A673 (cell line): ENCODE measurements at places on chromosomes 16 and 17.

- DNase-seq = no peak
Measured at GRCh38 chr17:5362162-5362811, 57.2 kb downstream of the NUP88 start.

GRCh38 chr17:63446753-63447470 is 806 bp upstream of the CYB561 start:
- no peak for DNase-seq

DNA sequence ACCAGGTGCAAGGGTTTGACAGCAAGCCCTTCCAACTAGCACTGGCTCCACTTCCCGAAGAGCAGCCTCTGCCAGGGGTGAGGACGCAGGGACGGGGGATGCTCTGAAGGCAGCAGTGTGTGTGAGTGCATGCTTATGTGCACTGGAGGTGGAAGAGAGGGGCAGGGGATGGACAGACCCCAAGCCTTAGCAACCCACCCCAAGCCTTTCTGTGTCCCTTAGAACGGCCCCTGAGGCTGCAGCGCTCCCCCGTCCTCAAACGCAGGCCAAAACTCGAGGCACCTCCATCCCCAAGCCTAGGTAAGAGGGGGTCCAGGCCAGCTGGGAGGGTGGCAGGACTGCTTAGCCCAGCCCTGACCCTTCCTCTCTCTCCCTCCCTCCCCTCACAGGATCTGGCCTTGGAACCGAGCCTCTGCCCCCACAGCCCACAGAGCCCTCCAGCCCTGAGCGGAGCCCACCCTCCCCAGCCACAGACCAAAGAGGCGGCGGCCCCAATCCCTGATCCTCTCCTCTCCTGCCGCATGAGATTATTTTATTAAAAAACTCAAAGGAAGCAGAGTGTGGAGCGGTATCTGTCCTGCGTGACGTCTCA is 2.9 kb downstream of the ACD start:
- no peak for DNase-seq

DNA sequence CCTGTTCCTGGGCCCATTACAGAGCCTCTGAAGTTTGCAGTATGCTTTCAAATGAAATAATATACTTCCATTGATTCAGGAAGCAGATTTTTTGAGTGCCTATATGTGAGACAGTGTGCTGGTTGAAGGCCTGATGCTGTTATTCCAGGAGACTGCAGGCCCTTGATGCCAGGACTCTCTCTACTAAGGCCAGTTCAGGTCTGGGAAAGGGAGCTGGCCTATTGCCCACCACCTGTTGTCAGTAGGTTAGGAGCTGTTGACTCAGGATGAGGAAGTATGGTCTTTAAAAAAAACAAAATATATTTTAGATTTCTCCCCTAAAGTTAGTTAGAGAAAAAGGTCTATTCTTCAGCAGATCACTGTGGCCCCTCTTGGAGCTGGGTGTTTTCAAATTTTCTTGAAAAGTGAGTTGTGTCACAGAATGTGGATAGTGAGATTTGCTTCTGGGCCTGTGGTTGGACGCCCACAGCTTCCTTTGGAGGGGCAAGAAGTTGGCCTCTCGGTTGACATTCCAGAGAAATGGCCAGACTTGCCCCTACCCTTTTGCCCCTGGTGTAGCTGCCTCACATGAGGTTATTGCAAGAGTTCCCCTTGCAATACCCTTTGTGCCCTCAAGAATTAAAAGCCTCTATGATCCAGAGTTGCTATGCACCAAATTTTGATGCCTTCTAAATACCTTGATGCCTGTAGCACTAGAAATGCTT is 7.9 kb downstream of the ESRP2 start:
- no peak for DNase-seq

- DNase-seq = no peak
Measured at GRCh38 chr17:27471321-27472269, 15.3 kb downstream of the KSR1 start.

GRCh38 chr16:19167710-19168370 is at the start of gene SYT17:
Gene SYT17 (plus strand): TSS chr16:19168240. CDS start chr16:19168647, 407 bp downstream.
- DNase-seq = peak; percentile 80

DNA sequence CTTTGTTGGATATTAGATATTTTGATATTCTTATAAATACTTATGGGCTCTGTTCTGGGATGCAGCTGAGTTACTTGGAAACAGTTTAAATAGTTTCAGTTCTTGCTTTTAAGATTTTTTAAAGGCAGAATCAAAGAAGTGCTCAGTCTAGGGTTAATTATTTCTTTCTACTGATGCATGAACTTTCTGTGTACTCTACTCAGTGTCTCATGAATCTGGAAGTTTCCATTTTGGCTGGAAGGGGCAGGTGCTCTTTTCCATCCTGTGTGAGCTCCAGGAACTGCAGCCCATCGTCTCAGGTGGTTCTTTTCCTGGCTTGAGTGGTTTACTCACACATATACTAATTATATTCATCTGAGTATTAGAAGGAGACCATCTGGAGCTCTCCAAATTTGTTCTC is 61.1 kb upstream of the CPHXL start:
- DNase-seq = no peak

- DNase-seq = no peak
Measured at GRCh38 chr17:80104321-80104955, 3.1 kb downstream of the GAA start.
